ENCODE measurements at places on chromosomes 5 and 9.

DNA sequence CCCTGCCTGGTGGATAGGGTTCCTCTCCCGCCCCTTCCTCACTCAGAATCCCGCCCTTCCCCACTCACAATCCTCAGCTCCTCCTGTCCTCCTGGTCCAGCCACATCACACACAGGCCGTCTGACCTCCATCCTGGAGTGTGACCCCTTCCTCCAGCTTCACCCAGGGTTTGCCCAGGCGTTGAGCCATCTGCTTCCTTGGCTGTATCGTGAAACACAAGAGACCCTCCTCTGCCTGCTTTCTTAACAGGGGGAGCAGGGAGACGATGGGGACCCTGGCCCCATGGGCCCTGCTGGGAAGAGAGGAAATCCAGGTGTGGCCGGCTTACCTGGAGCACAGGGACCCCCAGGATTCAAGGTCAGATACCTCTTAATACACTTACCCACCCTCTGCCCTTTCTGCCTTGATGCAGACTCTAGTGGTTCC, 32.3 kb upstream of the ORM1 start:
- no peak for DNase-seq

DNA sequence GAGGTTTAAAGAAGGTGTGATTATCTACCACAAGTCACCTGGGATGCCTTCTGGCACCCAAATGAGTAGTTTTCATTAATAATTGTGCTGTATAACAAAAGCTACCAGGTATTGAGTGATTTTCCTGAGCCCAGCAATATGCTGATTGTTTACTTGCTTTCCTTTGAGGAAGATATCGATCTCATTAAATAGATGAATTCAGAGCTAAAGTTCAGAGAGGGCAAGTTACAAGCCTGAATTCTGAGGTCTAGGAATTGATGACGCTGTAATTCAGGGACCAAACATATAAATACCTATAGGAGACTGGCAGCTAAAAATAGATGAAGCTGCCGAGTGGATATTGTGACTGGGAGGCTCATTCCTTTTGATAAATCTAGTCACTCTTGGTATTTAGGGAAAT, 1.1 kb downstream of the ERCC6L2 start:
- no peak for DNase-seq

DNA sequence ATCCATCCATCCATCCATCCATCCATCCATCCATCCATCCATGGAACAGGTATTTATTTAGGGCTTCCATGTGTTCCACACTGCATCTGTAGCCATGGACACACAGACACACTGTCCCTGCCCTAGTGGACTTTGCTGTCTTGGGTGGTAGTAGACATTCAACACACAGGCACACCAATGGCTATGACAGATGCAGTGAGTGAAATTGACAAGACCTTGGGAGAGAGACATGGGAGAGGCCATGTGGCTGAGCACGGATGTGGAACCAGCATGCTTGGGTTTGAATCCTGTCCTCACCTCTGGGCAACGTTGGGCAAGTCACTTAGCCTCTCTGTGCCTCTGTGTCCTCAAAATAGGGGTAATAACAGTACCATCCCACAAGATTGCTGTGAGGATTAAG, 45.3 kb downstream of the STOM start:
- DNase-seq: no peak

DNA sequence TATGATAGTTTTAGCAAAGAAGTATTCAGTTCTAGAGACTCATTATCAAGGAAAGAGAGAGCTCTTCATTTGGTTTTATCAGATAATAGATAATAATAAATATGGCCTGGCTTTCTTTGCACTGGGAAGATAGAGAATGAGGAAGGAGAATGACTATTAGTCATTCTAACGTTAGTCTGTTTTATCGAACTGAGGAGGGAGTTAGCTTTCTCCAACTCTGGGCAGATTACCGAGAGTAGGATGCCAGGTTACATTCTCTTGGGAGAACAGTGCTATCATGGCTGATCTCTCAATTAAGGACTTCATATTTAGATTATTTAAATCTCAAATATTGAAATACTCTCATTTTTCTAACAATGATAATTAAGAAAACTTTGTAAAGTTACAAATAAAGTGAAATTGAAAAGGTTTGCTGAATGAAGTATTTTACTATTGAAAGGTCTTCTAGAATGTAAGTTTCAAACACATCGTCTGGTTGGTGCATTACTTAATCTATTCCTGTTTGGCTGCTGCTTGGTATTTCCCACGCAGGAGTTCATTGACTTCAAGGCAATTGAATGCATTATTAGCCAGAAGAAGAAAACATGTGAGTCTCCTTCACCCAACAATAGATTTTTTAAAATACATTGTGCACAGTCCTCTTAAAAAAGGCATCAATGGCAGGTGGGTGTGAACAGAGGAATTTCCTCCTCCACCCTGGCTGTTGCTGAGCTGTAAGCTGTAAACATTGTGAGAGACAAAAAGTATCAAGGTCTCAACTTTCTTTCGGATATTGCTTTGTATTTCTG, 140.8 kb downstream of the C9orf152 start:
- DNase-seq: no peak

All from CD8-positive, alpha-beta memory T cell (primary cell).